ENCODE measurements at places on chromosomes 2 and 18. TPM values are rescaled to one million over a fixed set of nuclear protein-coding genes. Genes with fewer than 3 reads are reported as not detected.

- DNase-seq: no peak
These were observed 62.5 kb downstream of the DAW1 start for GRCh38 chr2:227933884-227934283.

GRCh38 chr2:17441055-17441771 lies 77.0 kb downstream of the RAD51AP2 start:
- no peak for DNase-seq

DNA sequence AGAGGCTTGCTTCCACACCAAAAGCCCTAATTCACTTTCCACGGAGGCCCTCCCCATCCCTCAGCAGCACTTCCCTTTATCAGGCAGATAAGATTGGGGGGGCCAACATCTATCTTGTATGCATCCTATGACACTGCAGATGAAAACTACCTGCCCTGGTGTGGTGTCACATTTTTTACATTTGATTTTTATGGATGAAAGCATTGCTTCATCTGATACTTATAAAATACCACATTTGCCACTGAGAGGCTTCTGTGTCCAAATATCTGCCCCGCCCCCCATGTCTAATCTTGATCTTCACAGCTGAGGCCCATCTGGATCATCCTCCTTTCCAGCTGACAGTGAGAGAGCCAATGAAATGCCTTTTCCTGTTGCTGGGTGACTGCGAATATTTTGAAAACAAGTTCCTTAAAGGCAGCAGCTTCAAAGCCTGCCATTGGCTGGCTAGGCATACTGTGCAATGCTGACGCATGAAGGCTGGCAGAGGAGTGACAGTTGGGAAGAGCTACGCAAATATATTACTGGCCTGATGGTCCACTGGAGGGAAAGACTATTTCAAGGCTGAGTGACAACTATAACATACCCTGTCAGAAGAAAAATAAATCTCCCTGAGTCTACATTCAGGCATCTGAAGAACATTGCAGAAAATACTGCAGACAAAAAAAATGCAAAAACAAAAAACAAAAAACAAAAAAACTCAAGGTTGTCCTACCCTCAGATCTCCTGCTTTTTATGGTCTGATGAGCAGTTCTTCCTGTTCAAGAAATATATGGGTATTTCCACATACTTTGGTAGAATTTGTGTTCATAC lies 318.7 kb downstream of the PDE11A start:
- peak; percentile 27 for DNase-seq

DNA sequence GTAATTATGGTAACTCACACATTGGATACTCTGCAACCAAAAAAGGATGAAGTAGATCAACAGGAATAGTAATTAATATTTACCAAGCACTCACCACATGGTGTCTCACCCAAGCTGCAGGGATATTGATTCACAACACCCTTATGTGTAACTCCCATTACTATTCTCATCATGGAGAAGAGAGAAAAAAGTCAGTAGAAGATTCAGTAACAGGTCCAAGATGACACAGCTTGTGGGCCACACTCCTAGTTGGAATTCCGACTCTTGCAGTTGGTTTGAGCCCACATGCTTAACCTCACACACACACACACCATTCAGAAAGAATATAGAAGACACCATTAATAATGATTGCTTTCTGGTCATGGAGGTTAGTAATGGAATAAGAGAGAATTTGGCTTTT lies 1.7 kb upstream of the MLPH start:
- no peak for DNase-seq

DNA sequence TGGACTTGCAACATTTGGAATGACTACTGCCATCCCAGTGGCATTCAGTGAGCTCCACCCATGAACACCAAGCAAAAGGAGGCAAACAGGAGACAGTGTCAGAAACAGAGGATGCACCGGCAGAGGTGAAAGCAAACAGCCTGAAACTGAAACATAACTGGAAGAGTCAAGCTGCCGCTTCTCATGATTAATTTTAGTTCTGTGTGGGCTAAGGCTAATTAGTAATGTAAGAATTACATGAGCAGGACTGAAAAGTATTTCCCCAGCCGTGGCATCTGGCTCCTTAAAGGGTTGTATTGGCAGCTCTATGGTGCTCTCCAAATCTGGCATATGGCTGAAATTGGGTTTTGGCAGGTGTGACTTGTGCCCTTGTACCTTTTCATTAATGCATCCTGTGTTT lies 1108.1 kb downstream of the TSN start:
- no peak for DNase-seq

DNA sequence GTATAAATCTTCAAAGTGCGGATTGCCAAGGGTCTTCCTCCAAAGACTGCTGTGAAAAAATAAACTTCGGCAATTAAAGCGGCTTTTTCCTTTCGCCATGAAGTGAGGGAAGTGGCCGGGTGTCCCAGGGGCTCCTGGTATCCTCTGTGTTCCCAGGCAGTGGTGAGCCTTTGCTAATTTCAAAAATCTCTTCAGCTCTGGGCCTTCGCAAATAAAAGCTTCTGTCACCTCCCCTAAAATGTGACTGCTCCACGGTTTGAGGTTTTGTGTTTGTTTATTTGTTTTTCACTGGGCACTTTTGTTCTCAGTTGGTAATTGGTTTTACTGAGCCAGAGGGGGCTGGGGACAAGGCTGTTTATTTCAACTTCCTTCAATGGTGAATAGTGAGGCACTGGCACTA lies 270.1 kb upstream of the POU3F3 start:
- no peak for DNase-seq

DNA sequence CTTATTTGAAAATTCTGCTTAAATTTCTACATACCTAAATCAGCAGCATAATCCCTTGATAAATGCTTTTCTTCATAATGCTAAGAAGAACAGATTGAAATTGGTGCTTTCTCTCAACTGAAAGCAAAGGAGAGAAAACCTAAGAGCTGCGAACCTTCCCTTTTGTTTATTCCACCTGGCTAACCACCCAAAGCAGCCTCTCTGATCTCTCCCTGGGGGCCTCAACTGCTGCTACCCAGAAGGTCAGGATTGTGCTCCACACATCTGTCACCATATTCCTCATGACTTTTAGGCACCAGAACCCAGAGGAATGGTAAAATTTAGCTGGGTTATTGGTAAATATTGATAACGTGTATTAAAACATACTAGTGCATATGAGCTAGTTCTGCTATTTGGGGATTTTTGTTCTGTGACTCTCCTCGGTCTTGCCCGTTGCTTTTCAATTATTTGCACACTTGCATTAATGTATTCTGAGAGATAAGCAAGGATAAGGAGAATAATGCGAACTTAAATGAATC lies 334.1 kb downstream of the RIT2 start:
- no peak for DNase-seq

DNA sequence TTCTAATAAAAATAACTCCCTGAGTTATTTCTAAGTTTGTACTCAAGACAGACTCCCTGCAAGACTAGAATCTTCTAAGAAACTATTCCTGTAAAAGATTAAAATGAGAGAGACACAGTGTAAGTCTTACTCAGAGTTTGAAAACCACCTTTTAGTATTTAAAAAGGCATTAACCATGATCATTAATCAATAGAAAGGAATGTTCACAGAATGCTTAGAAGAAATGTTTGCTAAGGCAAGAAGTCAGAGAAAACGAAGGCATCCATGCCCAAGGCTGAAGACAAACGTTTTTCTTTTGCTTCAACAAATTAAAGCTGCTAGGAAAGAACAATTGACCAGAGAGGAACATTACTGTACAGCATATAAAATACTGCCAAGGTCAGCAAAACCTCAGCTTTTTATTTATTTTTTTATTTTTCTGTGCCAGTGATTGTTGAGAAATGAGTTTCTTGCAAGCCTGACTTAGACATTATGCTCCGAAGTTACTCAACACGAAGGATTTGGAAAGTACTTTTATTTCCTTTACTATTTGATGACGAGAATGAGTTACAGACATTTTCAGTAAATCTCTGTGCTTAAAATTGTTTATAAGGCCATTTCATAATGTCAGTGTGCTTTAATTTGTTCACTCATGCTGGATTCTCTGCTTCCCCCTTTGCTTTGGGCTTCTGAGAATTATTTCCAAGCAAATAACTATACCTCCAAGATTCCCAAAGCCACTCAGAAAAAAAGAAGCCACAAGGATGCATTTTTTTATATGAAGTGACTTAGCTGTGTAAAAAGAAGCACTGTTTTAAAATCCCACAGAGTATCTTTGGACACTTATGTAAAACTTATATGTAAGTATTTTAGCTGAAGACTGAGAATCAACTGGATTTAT lies 20.5 kb downstream of the RND3 start:
- DNase-seq: no peak

GRCh38 chr2:136065907-136066306 lies 52.0 kb downstream of the CXCR4 start:
- no peak for DNase-seq

DNA sequence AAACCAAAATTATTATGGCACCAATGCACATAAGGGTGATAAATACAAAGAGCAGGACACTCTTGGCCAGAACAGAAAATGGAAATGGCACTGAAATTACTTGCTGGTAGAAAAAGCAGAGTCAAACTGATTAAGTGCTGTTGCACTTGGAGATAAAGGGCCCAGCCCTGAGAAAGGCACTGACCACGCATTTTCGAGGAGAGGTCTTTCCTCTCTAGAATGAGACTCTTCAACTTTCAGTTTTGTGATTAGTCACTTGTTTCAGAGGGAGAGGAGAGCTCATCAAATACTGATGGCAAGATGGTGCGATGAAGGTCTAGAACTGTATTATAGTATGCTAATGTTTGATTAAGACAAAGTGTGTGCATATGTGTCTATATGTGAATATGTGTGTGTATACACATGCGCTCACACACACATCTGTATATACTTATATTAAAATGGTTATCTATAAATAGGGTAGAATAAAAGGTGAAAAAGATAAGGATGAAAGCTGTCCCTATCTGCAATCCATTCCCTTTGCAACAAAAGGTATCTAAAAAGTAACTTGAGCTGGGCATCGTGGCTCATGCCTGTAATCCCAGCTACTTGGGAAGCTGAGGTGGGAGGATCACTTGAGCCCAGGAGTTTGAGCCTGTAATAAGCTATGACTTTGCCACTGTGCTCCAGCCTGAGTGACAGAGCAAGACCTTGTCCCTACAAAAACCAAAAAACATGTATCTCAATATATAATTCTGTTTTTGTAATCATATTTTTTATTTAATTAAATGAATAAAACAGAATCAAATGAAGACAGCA lies 48.8 kb upstream of the ZDBF2 start:
- DNase-seq: no peak

GRCh38 chr2:11377928-11378545 lies 33.6 kb upstream of the ROCK2 start:
- DNase-seq: no peak

DNA sequence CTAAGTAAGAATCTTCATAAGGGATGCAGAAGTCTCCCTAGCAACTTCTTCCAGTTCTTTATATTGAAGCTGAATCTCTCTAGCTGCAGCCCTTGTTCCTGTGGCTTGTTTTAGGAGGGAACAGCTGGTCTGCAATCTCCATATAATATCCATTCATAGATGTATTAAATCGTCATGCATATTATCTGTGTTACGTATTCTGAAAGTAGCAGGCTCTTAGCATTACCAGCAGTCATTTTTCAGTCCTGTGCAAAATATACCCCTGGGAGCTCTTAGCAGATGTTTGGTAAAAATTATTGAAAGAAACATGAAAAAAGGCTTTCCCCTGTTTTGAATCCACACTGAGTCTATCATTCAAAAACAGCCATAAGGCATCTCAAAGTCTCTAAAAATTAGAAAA lies 385.3 kb downstream of the IRS1 start:
- DNase-seq: peak; percentile 70

GRCh38 chr2:24930768-24931167 lies 10.7 kb upstream of the ADCY3 start:
- DNase-seq: peak; percentile 17

GRCh38 chr18:22868831-22869230 lies 64.3 kb upstream of the RBBP8 start:
- DNase-seq: no peak

GRCh38 chr2:233928594-233929351 lies 11.6 kb downstream of the TRPM8 start:
- DNase-seq: peak; percentile 22

GRCh38 chr2:20381457-20381856 lies 30.8 kb upstream of the PUM2 start:
- DNase-seq: peak; percentile 28

DNA sequence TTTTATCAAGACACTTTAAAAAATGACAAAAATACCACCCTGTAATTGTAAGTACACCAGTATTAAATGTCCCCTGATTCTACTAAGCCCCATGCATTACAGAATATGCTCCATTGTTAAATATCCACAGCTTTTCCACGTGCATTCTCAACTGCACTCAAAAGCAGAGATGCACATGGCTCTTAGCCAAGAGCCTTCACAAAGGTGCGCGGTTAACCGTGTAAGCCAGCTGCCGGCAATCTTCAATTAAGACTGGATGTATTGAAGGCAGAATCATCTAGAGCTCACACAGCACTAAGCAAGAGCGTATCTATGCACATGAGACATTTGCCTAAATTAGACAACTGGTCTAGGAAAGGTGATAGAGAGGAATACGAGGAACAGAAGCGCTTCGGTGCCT lies 278.3 kb downstream of the NAPG start:
- no peak for DNase-seq

DNA sequence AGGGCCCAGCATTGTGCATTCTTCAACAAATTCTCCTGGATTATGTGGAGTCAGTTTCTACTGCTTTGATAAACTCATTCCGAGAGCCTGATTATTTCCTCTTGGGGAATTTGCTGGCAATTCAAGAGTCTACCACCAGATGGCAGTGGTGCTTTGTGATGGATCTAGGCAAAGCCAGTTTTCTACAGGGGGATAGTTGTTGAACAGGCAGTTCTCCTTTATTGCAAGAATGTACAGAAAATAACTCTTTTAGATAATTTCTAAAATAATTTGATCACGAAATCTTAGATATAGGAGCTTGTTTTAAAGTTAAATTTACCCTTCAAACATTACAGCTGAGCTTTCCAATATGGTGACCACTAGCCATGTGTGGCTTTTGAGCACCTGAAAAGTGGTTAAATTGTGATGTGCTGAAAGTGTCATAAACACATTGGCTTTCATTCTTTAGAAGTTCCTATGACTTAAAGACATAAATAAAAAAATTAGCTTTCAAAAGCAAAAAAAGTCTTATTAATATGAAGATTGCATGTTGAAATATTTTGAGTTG lies 66.7 kb upstream of the HAAO start:
- peak; percentile 89 for DNase-seq

GRCh38 chr2:58701688-58702301 lies 460.7 kb upstream of the FANCL start:
- no peak for DNase-seq

The CABYR gene
- total RNA-seq: 9.4 TPM

The HOXD11 gene
- total RNA-seq: not detected

The AKAIN1 gene
- not detected for total RNA-seq

The UGT1A10 gene
- not detected for total RNA-seq

The RNF149 gene
- total RNA-seq: 90.6 TPM

The SULT1C2 gene
- 176 TPM for total RNA-seq

The GCA gene
- total RNA-seq: 10.1 TPM

The KIAA2012 gene
- total RNA-seq: not detected

The COBLL1 gene
- total RNA-seq: 81.0 TPM

The ALK gene
- not detected for total RNA-seq

All from stomach (tissue), 19 donors.